ENCODE measurements at places on chromosomes 12 and 14. TPM values are rescaled to one million over a fixed set of nuclear protein-coding genes. Genes with fewer than 3 reads are reported as not detected.

Gene PZP
- 0.87 TPM for total RNA-seq

- DNase-seq = no peak
Measured at GRCh38 chr12:76234741-76235140, 113.5 kb downstream of the BBS10 start.

DNA sequence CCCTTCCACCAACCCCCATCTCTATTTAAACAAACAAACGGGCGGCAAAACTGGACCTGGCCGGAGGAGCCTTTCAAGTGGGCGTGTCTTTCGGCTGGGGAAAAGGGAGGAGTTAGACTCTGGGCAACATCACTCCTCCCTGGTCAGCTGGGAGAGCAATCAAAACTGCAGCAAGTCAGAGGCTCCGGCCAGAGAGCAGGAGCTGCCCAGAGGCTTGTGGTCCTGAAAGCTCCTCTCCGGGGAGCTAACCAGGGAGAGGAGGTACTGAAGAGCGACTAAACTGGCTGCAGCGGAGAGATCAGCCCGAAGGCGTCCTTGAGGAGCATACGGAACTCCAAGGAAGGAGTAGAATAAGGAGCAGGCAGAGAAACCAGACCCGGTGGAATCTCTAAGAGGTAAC lies at the start of gene NEUROD4:
Gene NEUROD4 (plus strand): TSS at position 191 of the 400 bp plus-strand sequence. CDS start 6,466 bp downstream, outside the sequence.
- DNase-seq = peak; percentile 55

- no peak for DNase-seq
Measured at GRCh38 chr12:65493913-65494245, 215.4 kb downstream of the MSRB3 start.

DNA sequence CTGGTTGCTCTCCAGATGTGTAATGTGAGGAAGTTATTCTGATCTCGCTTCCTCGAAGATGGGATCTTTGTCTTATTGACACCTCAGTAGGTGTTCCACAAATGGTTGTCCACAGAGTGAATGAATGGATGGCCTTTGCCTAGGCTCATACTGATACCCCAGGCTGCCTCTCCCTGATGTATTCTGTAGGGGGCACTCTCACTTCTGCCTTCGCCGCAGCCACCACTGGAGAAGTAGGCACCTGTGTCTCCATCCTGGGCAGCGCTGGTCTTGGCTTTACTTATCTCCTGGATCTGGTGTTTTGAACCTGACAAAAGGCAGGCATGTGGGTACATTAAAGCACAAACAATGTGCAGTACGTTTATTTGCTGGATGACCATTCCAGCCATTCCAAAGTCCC lies 82.1 kb downstream of the ZFP36L1 start:
- no peak for DNase-seq

DNA sequence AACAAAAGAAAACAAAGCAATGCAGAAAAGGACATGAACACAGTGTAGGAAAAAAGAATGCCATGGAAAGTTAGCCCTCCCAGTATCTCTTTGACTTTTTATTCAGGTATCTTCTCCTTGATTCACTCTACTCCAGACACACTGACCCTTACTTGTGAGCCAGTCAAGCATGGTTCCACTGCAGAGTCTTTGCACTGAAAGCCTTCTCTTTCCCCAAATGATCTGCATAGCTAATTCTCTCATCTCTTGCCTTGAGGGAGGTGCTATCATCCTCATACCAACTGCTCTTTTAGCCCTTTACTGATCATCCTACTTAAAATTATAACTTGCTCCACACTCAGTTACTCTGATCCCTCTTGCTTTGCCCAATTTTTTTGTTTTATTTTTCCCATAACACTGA lies 101.2 kb upstream of the SLC16A7 start:
- DNase-seq = no peak

Data from aorta (tissue), 5 donors.